ENCODE measurements at places on chromosomes 5 and 9. TPM values are rescaled to one million over a fixed set of nuclear protein-coding genes. Genes with fewer than 3 reads are reported as not detected.

The ENTPD8 gene
- total RNA-seq = 1.8 TPM

The CCL21 gene
- total RNA-seq = 24.5 TPM

The OR1J2 gene
- total RNA-seq = not detected

The PCDHB8 gene
- total RNA-seq = 0.23 TPM

The CYFIP2 gene
- total RNA-seq = 17.8 TPM

The TNC gene
- total RNA-seq = 92.5 TPM

The RANBP3L gene
- 17.7 TPM for total RNA-seq

The OR4F3 gene
- total RNA-seq = not detected

The GZMA gene
- 0.36 TPM for total RNA-seq

The C6 gene
- 3.5 TPM for total RNA-seq

The TEK gene
- total RNA-seq = 5.5 TPM

The PCDHGC5 gene
- total RNA-seq = 2.7 TPM

DNA sequence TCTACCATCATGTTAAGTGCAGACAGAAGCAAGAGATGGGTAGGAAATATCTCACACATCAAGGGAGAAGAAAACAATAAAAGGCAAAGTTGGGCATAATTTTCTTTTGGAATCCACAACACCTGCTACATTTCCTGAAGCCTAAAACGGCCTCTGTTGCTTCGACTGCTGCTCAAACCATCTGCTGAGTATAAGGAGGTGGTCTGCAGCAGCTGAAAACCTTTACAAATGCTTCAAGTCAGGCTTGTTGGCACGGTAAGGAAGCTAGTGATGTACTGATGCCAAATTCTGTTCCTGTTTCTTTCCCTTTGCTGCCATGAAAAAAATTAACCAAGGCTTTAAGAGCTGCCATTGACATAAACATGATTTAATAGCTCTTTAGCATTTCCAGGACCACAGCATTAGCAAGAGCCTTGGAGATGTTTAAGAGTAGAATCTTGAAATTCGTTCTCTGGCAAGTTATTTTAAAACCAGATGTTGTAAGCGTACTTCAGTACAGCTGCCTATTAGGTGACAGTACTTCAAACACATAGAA lies 75.6 kb downstream of the DMRTA1 start:
- DNase-seq = no peak

GRCh38 chr5:139402561-139403158 lies 1.2 kb downstream of the SPATA24 start:
- no peak for DNase-seq

DNA sequence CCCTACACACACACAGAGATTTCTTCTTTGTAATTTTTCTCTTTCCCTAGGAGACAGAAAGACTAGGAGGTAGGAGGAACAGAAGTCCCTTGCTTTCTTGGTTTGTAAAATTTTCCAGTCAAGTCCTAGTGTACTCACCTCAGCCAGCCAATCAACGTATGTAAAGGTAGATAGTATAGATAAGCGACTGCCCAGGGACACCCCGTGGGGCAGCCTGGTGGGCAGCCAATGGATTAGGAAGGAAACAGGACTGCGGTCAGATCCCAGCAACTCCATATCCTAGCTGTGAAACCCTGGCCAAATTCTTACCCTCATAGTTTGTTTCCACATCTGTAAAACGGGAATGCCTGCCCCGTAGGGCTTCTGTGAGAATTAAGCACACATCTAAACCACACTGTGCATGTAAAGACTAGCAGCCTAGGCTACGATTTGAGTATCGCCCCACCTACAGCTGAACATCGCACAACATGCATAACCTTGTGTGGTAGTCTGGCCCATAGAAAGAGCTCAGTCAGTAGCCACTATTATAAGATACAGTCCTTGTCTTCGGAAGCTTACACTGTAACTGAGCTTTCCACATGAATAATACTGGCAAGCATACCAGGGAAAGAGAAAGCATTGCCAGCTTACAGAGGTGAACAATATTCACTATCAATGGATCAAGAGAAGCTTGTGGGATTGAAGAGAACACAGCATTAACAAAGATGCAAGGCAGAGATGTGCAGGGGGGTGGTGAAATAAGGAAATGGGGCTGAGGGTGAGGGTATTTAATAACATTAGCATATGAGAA lies 353.4 kb upstream of the PANK3 start:
- no peak for DNase-seq

GRCh38 chr5:131148835-131149234 lies 16.2 kb downstream of the HINT1 start:
- no peak for DNase-seq

- DNase-seq = no peak
These were observed 114.3 kb downstream of the SLC1A3 start for GRCh38 chr5:36720688-36721087.

DNA sequence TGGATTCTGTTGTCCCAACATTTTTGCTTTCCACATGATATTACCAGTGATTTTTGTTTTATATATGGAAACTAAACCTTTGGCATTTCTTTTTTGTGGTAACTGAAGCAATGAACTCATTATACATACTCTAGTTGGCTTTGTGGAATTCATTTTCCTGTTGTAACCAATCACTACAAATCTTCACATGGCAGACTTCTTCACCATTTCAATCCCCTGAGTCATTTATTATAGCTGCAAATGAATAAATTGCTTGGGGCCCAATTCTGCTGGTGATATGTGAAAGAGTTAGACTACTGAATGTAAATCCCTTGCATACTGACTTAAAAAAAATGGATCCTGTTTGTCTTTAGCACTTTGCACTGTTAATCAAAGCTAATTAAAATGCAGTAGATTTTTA lies 1709.6 kb upstream of the WWC1 start:
- DNase-seq = no peak

DNA sequence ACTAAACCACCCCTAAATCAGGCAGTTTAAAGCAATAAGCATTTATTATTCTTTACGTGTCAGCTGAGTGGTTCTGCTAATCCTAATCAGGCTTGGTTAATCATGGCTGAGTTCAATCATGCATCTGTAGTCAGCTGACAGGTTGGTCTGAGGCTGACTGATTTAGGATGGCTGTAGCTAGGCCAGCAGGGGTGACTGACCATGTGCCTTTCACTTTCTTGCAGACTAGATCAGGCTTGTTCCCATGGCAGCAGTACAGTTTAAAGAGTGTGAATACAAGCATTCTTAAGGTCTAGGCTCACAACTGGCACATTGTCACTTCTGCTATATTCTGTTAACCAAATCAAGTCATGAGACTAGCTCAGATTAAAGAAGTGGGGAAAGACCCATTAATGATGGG lies 16.1 kb upstream of the MPDZ start:
- DNase-seq = no peak

DNA sequence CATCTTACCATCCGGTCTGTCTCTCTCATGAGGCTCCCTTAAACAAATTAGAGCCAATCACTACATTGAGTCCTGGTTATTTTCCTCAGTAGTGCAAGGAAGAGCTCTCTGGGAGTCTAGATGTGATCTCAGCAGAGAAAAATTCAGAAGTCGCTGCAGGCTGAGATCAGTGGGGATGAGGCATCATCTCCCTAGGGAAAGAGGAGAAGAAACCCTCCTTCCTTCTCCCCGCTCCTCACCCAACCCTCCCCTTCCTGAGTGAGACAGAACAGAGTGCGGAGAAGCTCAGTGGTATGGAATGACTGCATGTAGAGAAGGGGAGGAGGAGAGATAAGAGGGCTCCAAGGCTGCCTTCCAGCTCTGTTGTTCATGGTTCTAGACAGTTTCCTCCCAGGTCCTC lies 80.5 kb downstream of the PAPPA start:
- DNase-seq = no peak

GRCh38 chr5:79491690-79492317 lies 22.1 kb downstream of the HOMER1 start:
- no peak for DNase-seq

GRCh38 chr9:89497257-89497963 lies 503 bp downstream of the SEMA4D start:
- DNase-seq = peak; percentile 18

- peak; percentile 25 for DNase-seq
These were observed 880.1 kb upstream of the SEMA6A start for GRCh38 chr5:117454716-117455212.

DNA sequence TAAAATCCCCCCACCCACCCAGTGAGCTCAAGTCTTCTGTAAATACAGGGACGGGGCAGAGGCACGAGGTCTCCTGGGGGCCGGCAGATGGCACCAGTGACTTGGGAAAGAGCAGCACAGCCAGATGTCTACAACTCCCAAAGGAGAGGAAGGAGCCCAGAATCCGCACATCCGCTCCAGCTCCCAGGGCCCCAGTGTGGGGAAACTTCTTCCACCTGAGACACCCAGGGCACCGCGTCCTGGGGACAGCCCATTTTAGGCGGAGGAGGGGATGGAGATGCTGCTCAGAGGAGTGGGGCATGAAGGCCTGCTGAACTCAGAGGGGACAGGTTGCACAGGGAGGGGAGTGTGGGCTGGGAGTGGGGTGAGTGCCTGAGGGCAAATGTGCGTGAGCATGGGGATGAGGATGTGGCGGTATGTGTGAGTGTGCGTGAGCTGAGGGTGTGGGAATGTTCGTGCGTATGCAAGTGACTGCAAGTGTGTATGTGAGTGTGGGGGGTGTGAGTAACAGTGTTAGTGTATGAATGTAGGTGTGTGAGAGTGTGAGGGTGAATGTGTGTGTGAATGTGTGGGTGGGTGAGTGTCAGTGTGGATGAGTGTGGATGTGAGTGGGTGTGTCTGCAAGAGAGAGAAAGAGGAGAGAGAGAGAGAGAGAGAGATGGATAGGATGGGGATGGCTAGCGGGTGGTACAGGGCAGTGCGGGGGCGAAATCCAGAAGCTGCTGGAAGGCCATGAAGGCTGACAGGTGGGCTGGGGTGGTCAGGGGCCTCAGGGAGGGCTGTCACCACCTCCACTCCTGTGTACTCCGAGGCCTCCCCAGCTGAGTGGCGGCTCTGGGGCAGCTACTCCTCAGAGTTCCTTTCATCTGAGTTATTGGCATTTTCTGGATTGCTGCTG lies 63.5 kb downstream of the DUSP1 start:
- no peak for DNase-seq
